Dorsolateral prefrontal cortex (tissue), 122 donors: ENCODE measurements at places on chromosomes 12 and 14. TPM values are rescaled to one million over a fixed set of nuclear protein-coding genes. Genes with fewer than 3 reads are reported as not detected.
A peak's percentile ranks its signal among the peaks of the same experiment; 100 is the strongest.

GRCh38 chr12:116766285-116766684 is 28.2 kb downstream of the RNFT2 start:
- no peak for DNase-seq

The TAS2R19 gene
- 6.3 TPM for total RNA-seq

DNA sequence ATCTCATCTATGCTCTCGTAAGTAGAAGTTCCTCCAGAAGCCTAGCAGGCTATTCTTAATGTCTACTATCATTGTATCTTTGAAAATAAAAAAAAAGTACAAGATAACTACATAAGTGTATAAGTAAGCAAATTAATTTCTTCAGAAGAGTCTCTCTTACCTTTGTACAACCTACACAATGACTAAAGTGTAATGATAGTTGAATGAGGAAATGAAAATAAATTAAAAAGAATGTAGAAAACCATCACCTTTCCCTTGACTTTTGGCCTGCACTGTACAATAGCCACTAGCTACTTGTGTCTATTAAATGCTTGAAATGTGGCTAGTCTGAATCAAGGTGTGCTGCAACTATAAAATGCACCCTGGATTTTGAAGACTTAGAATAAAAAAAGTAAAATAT is 229.9 kb upstream of the FOXN3 start:
- DNase-seq: no peak

DNA sequence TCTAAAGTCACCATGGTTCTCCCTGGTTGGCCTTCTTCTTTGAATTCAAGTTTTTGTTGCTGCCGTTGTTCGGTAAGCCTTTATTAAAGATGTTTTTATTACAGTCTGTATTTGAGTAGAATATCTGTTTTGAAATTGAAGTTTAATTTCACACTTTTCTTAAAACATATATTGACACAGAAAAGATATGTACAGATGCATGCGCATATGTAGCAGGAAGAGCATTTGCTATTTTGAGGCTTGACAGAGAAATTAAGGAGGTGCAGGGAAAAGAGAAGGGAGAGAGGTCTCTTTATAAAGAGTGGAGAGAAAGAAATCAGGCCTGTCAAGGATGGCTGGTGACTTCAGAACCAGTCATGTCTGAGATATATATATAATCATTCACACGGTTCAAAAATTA is 46.0 kb upstream of the TRIM9 start:
- DNase-seq: no peak

GRCh38 chr14:46137786-46138185 is 513.8 kb downstream of the RPL10L start:
- DNase-seq: no peak

The KRT79 gene
- total RNA-seq: not detected

DNA sequence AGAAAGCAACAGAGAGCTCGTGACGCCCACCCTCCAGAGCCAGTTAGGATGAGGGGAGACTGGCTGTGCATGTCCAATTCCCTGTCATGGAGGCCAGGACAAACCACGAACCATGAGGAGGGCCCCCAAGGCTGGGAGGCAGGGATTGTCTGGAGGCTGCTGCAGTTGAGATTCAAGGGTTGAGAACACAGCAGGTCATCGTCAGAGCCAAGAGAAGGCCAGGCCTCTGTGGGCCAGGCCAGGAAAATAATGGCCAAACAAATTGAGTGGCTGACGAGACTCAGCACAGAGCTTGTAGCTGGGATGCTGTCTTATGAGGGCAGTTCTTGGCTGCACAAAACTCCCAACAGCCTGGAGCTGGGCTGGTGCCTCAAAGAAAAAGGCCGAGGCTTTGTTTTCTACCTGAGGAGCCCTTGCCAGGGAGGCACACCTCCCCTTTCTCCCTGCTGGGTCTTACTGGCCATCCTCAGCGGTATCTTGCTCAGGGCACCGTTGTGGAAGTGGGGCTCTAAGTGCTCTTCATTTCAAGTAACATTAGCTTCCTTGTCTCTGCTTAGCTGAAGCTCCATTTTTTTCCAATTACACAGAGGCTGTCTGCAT is 665.9 kb downstream of the BCL11B start:
- DNase-seq: no peak

The PLXNC1 gene
- 24.4 TPM for total RNA-seq

- DNase-seq: no peak
These were observed 92.4 kb downstream of the SAMD4A start for GRCh38 chr14:54659365-54659764.

DNA sequence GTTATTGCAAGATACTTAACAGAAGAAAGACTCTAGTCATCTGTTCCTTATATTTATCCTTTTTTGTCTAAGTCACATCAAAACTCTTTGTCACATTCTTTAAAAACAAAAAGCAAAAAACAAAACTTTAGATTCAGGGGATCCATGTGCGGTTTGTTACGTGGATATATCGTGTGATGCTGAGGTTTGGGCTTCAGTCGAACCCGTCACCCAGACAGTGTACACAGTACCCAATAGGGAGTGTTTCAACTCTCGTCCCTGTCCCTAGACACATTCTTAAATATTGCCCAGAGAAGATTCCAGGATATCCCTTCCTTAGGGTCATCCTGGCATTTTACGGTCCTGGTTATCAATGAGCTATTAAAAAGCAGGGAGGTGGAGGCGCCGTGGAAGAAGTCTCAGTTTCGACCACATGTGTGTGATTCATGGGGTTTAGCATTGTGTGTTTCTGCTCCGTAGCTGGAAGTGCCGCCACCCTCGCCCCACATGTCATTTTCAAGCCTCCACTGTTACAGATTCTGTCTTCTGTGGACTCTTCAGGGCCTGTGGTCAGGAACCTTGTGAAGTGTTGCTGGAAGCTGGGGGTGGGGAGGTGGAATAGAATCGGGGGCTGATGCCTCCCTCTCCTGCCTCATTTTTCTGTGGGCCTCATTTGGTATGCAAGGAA is 19.9 kb downstream of the CCND2 start:
- DNase-seq: no peak

The MUCL1 gene
- not detected for total RNA-seq

DNA sequence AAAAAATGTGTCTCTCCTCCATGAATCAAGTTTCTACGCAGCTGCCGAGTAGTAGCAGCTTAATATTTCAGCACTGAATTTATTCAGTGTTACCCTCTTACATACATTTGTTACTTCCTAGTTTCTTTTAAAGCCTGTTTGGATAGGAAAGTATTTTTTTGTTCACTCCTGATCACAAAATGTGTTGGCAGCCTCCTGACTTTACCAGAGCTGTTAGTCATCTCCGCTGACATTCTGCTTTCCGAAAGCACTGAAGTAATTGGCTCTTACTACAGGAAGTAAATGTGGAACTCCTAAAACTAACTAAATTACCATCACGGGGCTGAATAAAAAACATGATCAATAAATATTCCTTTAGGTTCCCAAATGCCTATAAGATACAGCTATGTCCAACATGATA is 225.5 kb downstream of the EPS8 start:
- DNase-seq: no peak

GRCh38 chr14:20609215-20610001 is 18.2 kb upstream of the RNASE12 start:
- DNase-seq: peak; percentile 73

The DMAC2L gene
- 23.2 TPM for total RNA-seq

- no peak for DNase-seq
These were observed 9.3 kb downstream of the ST8SIA1 start for GRCh38 chr12:22325218-22325617.

DNA sequence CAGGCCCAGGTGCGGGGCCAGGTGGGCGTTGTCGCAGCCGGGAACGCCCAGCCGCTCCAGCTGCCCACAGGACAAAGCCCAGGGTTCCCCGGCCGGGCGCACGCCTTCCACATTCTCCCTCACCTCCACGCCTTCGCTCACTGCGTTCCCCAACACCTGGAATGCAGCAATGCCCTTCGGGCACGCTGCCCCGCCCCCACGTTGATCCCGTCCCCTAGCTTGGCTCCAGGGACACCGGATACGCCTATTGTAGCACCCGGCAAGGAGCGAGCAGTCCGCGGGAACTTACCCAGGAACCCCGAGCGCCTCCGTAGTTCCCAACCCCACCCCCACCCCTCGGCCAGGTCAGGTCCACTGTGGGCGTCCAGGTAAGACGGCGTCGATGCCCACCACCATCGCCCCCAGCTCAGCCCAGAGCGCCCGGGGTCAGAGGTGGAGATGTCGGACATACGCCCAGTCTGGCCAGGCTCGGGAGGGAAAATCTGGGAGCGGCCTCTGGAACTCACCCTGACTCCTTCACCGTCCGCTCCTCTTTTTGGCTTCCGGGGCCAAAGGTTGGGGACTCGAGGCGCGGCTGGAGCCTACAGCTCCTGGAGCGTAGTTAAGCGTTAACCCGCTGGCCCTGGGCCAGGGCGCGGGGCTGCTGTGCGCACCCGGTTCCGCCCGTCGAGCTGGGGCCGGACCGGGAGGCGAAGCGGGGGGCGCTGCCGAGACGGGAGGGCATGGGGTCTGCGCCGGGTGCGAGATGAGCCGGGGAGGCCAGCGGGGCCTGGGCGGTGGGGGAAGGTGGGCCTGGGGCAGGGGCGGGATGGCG is 594 bp upstream of the CEP170B start:
- peak; percentile 18 for DNase-seq

The CATSPERB gene
- total RNA-seq: 0.65 TPM

- DNase-seq: no peak
These were observed 149.0 kb downstream of the PRKCH start for GRCh38 chr14:61470261-61470960.

DNA sequence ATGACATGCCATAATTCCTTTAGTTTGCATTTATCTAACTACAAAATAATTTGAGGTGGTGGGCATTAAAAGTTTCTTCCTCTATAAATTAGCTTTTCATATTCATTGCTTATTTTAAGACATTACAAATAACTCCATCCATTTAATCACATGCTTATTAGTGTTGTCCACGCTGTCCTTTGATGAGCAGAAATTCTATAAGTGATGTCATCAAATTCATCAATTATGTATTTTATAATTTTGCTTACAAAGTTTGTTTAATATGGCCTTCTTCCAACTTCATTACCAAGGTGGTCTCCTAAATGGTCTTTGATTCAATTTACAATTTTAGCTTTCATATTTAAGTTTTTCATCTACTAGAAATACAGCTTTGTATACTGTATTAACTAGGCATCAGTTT is 173.5 kb downstream of the PRKD1 start:
- DNase-seq: no peak

The IGF1 gene
- 3.1 TPM for total RNA-seq

DNA sequence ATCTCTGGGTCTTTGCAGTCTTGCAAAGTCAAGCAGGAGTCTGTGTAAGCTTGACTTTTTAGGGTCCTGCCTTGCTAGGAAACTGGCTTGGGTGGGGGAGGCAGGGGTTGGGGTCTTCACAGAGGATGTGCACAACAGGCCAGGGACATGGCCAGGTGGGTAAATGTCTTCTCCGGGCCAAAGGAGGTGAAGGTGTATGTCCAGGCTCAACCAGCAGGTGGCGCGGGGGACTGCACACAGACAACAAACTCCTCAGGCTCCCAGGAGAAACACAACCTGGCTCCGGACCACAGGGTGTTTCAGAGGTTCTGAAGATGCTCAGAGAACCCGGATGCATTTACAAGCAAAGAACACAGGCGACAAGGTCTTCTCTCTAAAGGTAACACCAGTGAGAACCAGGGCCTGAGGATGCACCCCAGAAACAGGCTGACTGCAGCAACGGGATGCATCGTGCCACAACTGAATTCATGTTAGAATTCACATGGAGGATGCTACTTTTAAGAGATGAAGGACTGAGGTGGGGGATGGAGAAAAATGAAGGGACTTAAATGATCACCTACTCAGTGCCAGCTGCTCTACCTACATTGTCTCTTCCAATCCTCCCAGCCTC is 56.0 kb downstream of the PLEKHG3 start:
- DNase-seq: peak; percentile 66

The RDH12 gene
- total RNA-seq: 2.6 TPM

DNA sequence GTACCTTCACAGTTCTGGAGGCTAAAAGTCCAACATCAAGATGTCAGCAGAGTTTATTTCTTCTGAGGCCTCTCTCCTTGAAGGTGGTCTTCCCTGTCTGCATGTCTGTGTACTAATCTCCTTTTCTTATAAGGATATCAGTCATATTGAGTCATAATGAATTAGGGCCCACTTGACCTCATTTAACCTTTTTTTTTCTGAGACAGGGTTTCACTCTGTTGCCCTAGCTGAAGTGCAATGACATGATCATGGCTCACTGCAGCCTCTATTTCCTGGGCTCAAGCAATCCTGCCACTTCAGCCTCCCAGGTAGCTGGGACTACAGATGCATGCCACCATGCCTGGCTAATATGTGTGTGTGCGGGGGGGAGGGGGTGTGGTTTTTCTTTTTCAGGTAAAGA is 41.7 kb downstream of the PPM1H start:
- DNase-seq: no peak

The NAP1L1 gene
- 388 TPM for total RNA-seq

The TMTC2 gene
- 69.5 TPM for total RNA-seq

- DNase-seq: no peak
These were observed 166.0 kb downstream of the RPS29 start for GRCh38 chr14:49420201-49420600.

DNA sequence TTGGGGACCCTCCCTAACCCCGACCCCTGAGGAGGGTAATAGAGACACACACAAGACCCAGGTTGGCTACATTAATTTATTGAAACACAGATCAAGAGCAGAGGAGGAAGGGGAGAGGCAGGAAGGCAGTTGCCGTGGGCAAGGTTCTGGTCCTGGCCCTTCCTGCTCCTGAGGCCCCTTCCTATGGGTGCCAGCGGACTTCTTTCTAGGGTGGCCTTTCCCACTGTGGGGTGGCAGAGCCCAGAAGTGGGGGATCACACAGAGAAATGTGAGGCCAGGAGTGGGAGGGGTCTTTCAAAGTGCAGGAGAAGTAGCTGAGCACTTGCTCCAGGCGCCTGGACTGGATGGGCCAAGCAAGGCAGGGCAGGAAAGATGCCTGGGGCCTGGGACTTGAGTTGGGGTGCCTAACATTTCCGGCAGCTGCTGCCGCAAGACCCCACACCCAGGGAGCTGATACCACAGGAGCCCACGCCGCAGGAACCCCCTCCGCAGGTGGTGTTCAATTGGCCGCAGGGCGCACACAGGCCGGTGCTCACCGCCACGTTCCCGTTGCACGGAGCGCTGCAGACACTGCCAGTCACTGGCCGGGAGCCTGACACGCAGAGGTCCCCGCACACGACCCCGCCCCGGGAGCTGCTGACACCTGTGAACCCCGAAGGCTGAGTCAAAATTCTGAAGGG is 5.3 kb downstream of the KRT81 start:
- no peak for DNase-seq

- DNase-seq: no peak
These were observed 149.8 kb downstream of the GPHN start for GRCh38 chr14:66657780-66658179.

GRCh38 chr14:100901391-100902183 is 1.9 kb downstream of the RTL1 start:
- peak; percentile 30 for DNase-seq

The SPX gene
- 25.1 TPM for total RNA-seq

- DNase-seq: no peak
These were observed 67.4 kb upstream of the FBRSL1 start for GRCh38 chr12:132422381-132423043.
